ENCODE measurements at places on chromosomes 5 and 9. TPM values are rescaled to one million over a fixed set of nuclear protein-coding genes. Genes with fewer than 3 reads are reported as not detected.
A peak's percentile ranks its signal among the peaks of the same experiment; 100 is the strongest.

DNA sequence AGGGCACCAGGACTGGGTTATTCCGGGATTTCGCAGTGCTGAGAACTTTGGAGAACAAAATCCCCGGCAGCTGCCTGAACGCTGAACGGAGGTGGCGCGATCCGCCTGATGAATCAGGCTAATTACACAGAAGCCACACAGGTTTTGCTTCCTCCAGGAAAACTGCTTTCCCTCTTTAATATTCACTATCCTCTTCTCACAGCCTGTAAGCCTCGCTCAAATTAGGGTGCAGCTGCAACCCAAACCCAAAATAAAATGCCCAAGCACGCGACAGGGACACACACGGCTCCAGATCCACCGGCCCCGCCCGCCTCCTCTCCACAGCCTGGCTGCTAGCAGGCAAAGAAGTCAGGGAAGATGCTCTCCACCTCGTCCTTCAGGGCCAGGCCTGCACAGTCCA is 6.0 kb downstream of the SOHLH1 start:
- no peaks in the 10 kb centered on the region for H3K27me3 ChIP-seq
- no peak for DNase-seq
- H3K27ac ChIP-seq = no peak overlapping the region
- no peak overlapping the region for H3K4me3 ChIP-seq
- no peaks in the 10 kb centered on the region for H3K36me3 ChIP-seq

GRCh38 chr5:171226864-171227263 is 82.2 kb upstream of the TLX3 start:
- H3K4me1 ChIP-seq = no peaks in the 10 kb centered on the region
- no peak overlapping the region for H3K27ac ChIP-seq
- H3K27me3 ChIP-seq = no peaks in the 10 kb centered on the region
- DNase-seq = no peak
- no peak overlapping the region for H3K4me3 ChIP-seq

The LCN2 gene
- 0.84 TPM for total RNA-seq

GRCh38 chr9:121896545-121896943 is 196.6 kb downstream of the TTLL11 start:
- no peaks in the 10 kb centered on the region for H3K27me3 ChIP-seq
- H3K4me1 ChIP-seq = no peaks in the 10 kb centered on the region
- H3K27ac ChIP-seq = no peak overlapping the region
- no peak overlapping the region for H3K4me3 ChIP-seq

GRCh38 chr9:98860871-98861293 is 53.4 kb downstream of the GALNT12 start:
- no peaks in the 10 kb centered on the region for H3K36me3 ChIP-seq
- no peaks in the 10 kb centered on the region for H3K27me3 ChIP-seq
- H3K27ac ChIP-seq = no peak overlapping the region
- no peak for DNase-seq

The FGF18 gene
- 15.2 TPM for total RNA-seq

DNA sequence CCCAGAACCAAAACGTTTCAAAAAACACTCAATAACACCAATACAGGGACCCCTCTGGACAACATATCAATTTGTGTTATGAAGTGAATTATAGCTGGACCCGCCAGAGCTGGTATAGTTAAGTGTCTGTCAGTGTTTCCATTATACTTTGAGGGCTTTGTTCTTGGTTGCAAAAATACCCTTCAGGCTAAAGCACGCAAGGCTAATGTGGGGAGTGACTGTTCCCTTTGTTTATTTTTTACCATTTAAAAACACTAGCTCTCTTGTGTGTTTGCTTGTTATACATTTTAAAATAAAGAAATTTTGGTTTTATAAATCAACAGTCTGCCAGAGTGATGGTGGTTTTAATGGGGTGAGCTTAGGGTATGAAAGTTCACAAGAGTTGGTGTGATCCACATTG is 859.5 kb downstream of the PTPRD start:
- peaks cover 1% of the 10 kb centered on the region for H3K4me1 ChIP-seq
- no peak for DNase-seq
- H3K4me3 ChIP-seq = no peak overlapping the region
- H3K27me3 ChIP-seq = no peaks in the 10 kb centered on the region
- H3K27ac ChIP-seq = no peak overlapping the region
- H3K36me3 ChIP-seq = no peaks in the 10 kb centered on the region

DNA sequence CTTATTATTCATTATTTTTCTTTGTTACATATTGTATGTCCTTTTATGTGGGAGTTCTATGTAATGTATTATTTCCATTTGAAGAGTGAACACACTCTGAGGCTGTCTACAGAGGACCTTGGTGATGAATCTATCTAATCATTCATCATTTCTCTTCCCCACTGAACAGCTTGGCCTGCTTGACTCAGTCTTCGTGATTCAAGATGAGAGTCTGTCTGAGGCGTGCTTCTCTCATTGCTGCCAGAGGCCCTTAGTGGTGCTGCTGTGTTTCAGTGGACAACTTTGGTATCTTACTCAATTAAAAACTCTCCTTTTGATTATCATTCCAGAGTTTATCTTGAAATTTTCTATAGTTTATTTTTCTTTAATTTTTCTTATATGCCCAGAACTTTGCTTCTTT is 318.1 kb upstream of the DAB2 start:
- no peaks in the 10 kb centered on the region for H3K4me1 ChIP-seq
- no peak overlapping the region for H3K4me3 ChIP-seq
- no peaks in the 10 kb centered on the region for H3K36me3 ChIP-seq
- no peak for DNase-seq
- no peak overlapping the region for H3K27ac ChIP-seq
- no peaks in the 10 kb centered on the region for H3K27me3 ChIP-seq

- DNase-seq = no peak
- H3K4me3 ChIP-seq = no peak overlapping the region
- no peaks in the 10 kb centered on the region for H3K4me1 ChIP-seq
- H3K36me3 ChIP-seq = no peaks in the 10 kb centered on the region
- no peaks in the 10 kb centered on the region for H3K27me3 ChIP-seq
- no peak overlapping the region for H3K27ac ChIP-seq
These were observed 799.1 kb downstream of the TAF11L14 start for GRCh38 chr5:18433336-18433735.

DNA sequence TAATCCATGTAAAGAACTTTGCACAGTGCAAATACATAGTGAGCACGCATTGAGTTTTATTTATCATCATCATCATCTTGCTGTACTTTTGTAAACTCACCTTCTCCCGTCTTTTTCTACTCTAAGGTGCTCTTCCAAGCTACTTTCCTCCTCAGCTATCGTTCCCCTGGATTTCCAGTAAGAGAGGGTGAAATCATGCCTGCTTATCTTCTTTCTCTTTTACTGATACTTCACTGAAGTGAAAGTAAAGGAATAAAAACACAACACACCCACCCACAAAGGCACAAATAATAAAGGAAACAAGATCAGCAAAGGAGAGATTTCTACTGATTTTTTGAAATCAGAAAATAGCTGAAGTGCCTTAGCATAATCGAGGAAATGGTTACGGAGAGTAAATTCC is 509.9 kb downstream of the RAB3C start:
- no peaks in the 10 kb centered on the region for H3K4me1 ChIP-seq
- no peaks in the 10 kb centered on the region for H3K36me3 ChIP-seq
- no peak overlapping the region for H3K27ac ChIP-seq
- no peak for DNase-seq
- no peak overlapping the region for H3K4me3 ChIP-seq

DNA sequence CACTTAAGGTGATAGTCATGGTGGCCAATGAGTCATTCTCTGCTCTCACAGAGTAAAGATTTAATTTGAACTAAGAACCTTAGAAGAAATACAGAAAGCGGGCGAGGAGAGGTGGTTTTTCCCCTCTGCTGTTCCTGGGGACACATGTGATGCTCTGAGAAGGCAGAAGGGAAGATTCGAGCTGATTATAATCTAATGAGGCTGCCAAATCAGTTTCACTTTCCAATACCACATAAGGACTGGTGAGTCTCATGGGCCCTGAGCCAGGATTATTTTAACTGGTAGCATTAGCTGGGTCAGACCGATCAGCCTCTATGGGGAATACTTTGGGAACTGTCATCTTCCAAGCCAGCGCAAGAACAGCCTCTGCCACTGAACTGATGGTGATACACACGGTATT is 116.5 kb downstream of the SLC1A3 start:
- H3K4me3 ChIP-seq = no peak overlapping the region
- H3K4me1 ChIP-seq = no peaks in the 10 kb centered on the region
- peaks cover 1% of the 10 kb centered on the region for H3K27me3 ChIP-seq
- H3K27ac ChIP-seq = no peak overlapping the region
- H3K36me3 ChIP-seq = no peaks in the 10 kb centered on the region

GRCh38 chr9:136143215-136144001 is 24.7 kb upstream of the TMEM250 start:
- DNase-seq = no peak
- no peaks in the 10 kb centered on the region for H3K4me1 ChIP-seq
- H3K36me3 ChIP-seq = no peaks in the 10 kb centered on the region
- peaks cover 2% of the 10 kb centered on the region for H3K27me3 ChIP-seq

GRCh38 chr9:81234924-81235610 is 454.3 kb downstream of the TLE1 start:
- H3K4me1 ChIP-seq = no peaks in the 10 kb centered on the region
- H3K36me3 ChIP-seq = no peaks in the 10 kb centered on the region
- H3K27ac ChIP-seq = no peak overlapping the region
- no peaks in the 10 kb centered on the region for H3K27me3 ChIP-seq

- DNase-seq = no peak
- H3K4me1 ChIP-seq = no peaks in the 10 kb centered on the region
- no peak overlapping the region for H3K4me3 ChIP-seq
- H3K36me3 ChIP-seq = peaks cover 3% of the 10 kb centered on the region
- no peaks in the 10 kb centered on the region for H3K27me3 ChIP-seq
These were observed 66.6 kb downstream of the SHOC1 start for GRCh38 chr9:111728143-111728542.

The WDR31 gene
- 1.1 TPM for total RNA-seq

- H3K27me3 ChIP-seq = no peaks in the 10 kb centered on the region
- DNase-seq = no peak
- no peaks in the 10 kb centered on the region for H3K4me1 ChIP-seq
- no peak overlapping the region for H3K4me3 ChIP-seq
- no peaks in the 10 kb centered on the region for H3K36me3 ChIP-seq
- peak overlapping the region; percentile 96 for H3K27ac ChIP-seq
These were observed 501 bp upstream of the MAP1B start for GRCh38 chr5:72106817-72107130.

The SCGB3A1 gene
- total RNA-seq = not detected

DNA sequence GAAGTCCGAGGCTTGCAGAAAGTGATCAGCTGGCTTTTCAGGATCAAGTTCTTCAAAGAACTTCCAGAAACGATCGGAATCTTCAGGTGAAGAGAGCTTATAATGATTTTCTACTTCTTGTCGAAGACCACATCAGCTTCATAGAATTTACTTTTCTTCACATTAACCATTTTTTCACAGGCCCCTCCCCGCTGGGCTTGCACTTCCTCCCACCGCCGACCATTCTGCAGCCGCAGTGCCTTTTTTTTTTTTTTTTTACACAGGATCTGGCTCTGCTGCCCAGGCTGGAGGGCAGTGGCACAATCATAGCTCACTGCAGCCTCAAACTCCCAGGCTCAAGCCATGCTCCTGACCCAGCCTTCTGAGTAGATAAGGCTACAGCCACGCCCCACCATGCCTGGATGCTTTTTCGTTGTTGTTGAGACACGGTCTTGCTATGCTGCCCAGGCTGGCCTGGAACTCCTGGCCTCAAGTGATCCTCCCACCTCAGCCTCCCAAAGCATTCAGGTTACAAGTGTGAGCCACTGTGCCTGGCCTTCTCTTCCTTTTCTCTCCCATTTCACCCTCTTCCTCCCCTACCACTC is 15.3 kb upstream of the RNF130 start:
- H3K27me3 ChIP-seq = no peaks in the 10 kb centered on the region
- H3K27ac ChIP-seq = no peak overlapping the region
- no peaks in the 10 kb centered on the region for H3K36me3 ChIP-seq
- no peaks in the 10 kb centered on the region for H3K4me1 ChIP-seq
- DNase-seq = no peak

GRCh38 chr9:84557751-84558150 is 111.8 kb upstream of the NTRK2 start:
- no peak overlapping the region for H3K4me3 ChIP-seq
- no peak for DNase-seq
- H3K27me3 ChIP-seq = no peaks in the 10 kb centered on the region
- H3K4me1 ChIP-seq = no peaks in the 10 kb centered on the region
- H3K36me3 ChIP-seq = no peaks in the 10 kb centered on the region
- H3K27ac ChIP-seq = no peak overlapping the region

DNA sequence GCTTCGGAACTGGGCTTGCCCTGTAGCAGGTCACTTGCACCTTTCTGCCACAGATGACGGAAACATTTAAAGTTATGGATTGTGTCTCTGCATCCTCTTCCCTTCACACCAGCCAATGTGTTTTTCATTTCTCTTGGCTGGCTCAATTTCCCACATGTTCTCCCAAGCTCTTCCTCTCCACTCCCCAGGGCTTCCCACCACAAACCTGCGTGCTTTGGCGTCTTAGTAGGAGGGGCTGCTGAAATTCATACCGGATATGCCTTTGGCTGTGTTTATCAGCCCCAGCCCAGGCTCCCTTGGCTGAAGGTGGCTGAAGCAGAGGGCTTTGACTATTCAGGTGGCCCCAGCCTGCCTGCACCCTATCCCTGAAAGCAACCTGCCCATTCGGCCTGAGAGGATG is 32.1 kb downstream of the ADRB2 start:
- H3K4me1 ChIP-seq = no peaks in the 10 kb centered on the region
- H3K27ac ChIP-seq = no peak overlapping the region
- no peaks in the 10 kb centered on the region for H3K27me3 ChIP-seq
- DNase-seq = no peak
- no peak overlapping the region for H3K4me3 ChIP-seq

DNA sequence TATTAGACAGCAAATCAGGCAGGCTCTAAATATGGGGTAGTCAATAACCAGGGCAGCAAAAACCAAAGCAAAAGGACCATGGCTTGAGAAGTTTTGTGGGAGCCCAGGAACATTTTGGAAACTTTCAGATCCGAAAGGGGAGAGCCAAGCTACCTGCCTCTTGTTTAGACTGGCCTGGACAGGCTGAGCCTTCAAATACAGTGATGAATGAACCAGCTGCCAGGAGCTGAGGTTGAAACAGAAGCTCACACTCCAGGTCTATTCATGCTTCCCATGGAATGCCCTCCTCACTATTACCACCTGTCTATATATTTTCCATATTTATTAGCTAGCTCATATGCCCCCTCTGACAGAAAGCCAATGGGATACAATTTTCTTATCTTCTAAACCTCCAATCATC is 150.8 kb upstream of the SLC44A1 start:
- no peak overlapping the region for H3K4me3 ChIP-seq
- no peaks in the 10 kb centered on the region for H3K27me3 ChIP-seq
- DNase-seq = no peak

All from aorta (tissue), 5 donors.